ENCODE measurements at places on chromosomes 4 and X.

DNA sequence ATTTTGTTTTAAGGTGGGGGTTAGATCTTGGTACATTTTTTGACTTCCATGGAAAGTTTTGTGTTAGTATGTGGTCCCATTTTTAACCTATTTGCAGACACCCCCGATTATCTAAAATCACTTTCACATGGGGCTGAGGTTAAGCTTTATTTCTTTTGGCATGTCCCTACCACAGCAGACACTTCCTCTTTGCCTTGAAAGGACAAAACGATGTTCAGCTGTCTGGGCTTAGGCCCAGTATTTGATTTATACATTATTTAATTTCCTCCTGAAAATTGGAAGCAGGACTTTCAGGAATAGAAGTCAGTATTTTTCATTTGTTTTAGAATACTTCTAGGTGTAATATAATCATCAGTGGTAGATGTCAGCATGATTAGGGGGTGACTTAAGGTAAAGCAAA lies 112.4 kb upstream of the SPRY1 start:
- DNase-seq = no peak

DNA sequence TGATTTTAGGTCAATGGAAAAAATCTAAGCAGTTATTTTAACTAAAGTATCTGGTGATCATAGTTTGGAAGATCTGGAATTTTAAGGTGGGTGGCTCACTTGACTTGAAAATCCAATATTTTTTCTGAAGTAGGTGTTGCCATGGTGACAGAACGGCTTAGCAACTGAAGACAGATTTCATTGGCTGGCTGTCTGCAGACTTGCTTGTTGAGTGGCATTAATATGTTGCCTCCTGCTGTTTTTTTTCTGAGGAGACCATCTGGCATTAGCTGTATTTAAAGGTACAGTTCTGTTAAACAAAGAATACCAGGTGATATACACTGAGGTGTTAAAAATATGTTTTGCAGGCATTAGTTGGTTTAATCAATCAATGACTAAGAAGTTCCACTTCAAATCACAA lies 19.8 kb downstream of the CPE start:
- DNase-seq = no peak

- DNase-seq = no peak
Observed at GRCh38 chrX:131565909-131566308, 22.0 kb downstream of the OR13H1 start.

GRCh38 chrX:86349115-86349514 lies 200.9 kb downstream of the DACH2 start:
- no peak for DNase-seq

DNA sequence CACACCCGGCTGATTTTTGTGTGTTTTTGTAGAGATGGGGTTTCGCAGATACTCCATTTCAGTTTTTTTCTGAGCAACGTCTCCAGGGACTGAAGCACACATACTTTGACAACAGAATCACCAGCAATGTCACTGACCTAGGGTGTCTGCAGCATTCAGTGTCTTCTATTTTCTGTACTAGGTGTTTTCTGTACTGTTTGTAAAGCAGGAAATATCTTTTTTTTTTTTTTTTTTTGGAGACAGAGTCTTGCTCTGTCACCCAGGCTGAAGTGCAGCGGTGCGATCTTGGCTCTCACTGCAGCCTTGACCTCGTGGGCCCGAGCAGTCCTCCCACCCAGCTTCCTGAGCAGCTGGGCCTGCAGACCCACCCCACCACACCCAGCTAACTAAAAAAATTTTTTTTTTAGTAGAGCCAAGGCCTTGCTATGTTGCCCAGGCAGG lies 8.9 kb downstream of the ADD1 start:
- no peak for DNase-seq

DNA sequence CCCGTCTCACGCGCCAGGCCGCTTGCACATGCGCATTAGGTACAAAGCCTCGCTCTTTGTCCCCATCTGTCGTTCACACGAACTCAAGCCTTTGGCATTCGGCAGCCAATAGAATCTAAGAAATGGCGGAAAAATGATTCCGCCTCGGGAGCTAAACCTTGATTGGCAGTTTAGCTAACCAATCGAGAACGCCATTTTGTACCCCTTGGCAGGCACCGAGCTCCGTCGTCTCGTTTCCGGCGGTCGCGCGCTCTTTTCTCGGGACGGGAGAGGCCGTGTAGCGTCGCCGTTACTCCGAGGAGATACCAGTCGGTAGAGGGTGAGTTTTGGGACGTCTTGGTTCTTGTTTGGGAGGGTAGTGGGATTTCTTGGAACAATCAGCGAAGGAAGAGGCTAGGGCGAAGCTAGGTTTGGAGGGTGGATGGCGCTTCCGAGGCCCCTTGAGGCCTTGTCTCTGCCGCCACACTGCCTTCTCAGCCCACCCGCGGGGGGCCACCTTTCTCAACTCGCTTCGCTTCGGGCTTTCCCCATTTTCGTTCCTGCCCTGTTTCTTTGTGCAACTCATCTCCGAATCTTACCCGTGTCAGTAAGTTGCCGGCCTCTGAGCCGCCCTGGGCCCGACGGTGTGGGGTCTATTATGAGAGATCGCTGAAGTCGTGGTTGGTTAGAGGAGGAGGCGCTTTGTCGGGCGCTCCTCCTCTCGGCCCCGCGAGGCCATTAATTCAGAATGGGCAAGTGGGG lies at the start of gene NONO:
Gene NONO (plus strand): TSS at position 233 of the 741 bp plus-strand sequence. CDS start 7,003 bp downstream, outside the sequence.
- DNase-seq = peak; percentile 88

DNA sequence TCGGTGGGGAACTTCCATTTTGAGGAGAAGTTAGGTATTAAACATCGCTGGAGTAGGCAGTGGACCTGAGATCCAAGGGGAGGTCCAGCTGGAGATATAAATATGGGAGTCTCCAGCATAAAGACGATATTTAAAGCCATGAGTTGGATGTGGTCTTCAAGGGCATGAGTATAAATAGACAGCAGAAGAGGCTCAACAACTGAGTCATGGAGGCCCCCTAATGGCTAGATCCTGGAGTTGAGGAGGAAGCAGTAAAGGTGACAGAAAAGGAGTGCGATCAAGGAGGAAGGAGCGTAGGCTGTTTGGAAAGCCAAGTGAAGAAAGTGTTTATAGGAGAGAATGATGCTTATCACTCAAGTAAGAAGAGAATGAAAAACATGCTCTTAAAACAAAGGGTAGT lies 18.1 kb upstream of the APBB2 start:
- no peak for DNase-seq

DNA sequence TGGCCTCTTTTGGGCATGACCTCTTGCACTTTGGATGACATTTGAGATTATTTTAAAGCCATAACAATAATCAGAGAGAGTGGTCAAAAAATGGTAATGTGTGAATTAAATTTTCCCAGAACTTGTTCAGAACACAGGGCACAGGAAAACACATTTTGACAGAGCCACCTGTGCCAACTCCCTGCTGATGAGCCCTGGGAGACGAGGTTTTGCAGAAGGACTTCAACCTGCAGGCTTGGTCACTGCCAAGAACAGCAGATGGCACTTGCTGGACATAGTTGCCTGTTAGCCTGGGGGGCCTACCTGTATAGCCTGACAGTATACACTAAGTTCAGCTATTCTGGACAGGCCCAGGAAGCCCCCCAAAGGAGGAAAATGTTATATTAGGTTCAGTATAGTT lies 277.8 kb upstream of the EMCN start:
- no peak for DNase-seq

DNA sequence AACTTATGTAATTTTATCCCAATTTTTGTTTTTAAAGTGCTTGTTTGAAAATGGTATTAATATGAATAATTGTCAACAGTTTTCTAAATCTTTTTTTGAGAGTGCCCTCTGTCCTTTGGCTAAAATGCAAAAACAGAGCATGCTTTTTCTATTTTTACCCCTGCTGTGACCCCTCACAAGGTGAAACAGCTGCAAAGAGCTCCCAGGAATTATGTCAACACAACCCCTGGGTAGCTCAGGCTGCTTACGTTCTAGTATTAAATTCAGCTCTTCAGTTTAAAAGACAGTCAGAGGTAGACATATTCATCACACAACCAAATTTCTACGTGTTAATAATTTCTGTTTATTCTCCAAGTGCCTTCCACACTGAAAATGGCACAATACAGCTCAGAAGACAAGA lies 367.5 kb downstream of the PRDM5 start:
- DNase-seq = no peak

- no peak for DNase-seq
Observed at GRCh38 chr4:71497078-71497477, 158.3 kb downstream of the SLC4A4 start.

DNA sequence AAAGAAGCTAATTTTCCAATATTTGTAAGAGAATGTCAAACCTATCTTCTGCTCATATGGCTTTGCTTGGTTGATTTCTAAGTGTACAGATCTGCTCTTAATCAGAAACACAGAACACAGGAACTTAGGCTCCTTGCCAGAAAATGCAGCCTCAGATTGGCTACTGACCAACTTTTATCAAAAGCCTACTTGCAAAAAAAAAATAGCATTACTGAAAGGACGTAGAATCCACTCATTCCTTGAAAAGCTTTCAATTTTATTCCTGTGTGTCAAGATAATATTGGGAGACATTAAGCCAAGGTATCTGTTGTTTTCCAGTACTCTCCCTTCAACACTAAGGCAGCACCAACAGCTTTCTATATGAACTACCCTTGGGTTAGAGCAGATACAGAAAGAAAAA lies 127.6 kb upstream of the INTU start:
- no peak for DNase-seq

- DNase-seq = no peak
Observed at GRCh38 chrX:19514791-19515614, at the start of gene MAP3K15. Gene MAP3K15, minus strand, starts transcription at chrX:19515508. Its CDS starts 247 bp downstream, at chrX:19515261.

- no peak for DNase-seq
Observed at GRCh38 chr4:26029568-26030131, 115.6 kb downstream of the SMIM20 start.

- DNase-seq = no peak
Observed at GRCh38 chrX:83504721-83505479, 3.2 kb upstream of the POU3F4 start.

GRCh38 chr4:80913381-80913780 lies 117.1 kb upstream of the BMP3 start:
- DNase-seq = no peak

DNA sequence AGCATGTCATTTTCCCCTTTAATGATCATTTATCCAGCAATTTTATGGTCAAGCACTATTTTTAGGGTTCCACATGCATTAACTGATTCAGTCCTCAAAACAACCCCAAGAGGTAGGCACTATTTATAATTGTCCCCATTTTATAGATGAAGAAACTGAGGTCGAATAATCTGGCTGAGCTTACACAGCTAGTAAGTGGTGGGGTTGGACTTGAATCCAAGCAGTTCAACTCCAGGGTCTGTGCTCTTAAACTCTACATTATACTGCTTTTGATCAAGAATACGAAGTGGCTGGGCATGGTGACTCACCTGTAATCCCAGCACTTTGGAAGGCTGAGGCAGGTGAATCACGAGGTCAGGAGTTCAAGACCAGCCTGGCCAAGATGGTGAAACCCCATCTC lies 3.2 kb upstream of the CHRNA9 start:
- no peak for DNase-seq

- no peak for DNase-seq
Observed at GRCh38 chr4:112532267-112532666, 16.3 kb upstream of the NEUROG2 start.

GRCh38 chr4:156029691-156030090 lies 76.0 kb upstream of the CTSO start:
- no peak for DNase-seq

- DNase-seq = no peak
Observed at GRCh38 chr4:15963576-15963975, 601 bp upstream of the FGFBP2 start.

DNA sequence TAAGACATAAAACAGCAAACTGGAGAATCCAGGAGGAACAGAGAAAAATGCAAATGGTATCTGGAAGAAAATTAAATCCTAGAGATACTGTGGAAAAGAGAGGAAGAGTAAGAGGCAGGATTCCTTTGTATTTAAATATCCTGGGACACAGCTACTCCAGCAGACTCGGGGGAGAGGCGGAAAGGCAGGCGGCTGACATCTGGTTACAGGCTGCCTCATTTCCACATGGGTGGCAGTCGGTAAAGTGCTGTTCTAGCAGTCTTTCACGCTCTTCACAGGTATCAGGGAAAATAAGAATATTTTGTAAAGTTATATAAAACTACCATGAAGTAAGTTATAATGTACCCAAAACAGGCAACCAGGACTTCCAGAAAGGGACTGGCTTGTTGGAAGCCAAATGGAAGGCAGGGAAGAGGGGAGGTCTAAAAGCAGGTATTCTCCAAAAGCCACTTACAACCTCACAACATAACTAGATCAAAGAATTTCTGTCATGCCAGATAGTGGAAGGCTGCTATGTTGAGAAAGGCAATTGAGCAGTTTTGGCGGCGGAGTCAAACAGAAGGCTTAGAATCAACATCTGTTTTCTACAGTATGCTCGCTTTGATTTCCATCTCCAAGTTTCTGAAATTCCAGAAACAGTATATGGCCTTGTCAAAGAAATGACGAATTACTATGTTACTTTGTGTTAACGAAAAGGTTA lies 1.3 kb upstream of the TIGD2 start:
- DNase-seq = no peak

DNA sequence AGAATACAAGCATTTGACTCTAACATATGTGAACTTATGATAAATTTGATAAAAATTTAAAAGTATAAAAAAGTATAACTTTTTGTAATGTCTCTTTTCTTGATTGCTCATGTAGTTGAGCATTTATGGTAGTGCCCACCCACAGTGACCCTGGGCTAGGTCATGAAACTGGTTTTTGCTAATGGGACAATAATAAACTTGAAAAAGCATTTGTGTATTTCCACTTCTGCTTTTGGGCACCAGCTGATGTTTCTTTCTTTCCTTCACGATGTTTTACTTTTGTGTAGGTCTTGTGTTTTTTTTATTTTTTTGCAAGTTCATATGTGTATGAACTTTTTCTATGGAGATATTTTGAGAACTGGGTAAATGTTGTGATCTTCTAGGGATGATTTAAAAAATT lies 313.1 kb downstream of the CBLL2 start:
- no peak for DNase-seq

- no peak for DNase-seq
Observed at GRCh38 chrX:5142644-5143043, 1086.0 kb downstream of the NLGN4X start.

DNA sequence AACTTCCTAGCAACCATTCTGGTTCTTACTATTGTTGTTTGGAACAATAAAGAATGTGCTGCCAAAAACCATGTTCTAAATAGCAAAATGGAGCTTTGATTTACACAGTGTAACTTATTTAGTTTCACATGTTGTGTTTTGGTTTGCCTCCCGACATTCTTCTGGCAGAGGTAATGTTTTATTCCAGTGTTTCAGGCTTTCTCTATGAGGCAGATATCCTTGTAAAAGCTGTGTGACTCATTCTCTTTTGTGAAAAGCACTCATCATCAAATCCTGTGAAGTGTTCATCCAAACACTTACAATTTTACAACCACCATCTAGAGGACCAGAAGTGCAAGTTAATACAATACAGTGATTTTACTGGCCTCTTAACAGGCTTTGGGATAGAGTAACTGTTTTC lies 219.0 kb upstream of the GIMD1 start:
- DNase-seq = no peak

DNA sequence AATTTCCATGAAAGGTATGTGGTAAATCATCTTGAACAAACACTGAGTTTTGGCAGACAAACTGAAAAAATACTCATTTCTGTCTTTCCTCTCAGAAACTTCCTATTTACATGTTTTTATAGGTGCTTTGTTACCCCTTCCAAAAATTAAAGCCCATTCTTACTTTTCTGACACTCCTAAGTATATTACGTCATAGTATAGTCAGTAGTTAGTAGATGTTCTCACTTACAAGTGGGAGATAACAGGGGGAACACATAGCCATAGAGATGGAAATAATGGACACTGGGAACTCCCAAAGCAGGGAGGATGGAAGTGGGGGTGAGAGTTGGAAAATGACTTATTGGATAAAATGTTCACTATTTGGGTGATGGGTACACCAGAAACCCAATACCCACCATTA lies 28.8 kb downstream of the TXK start:
- no peak for DNase-seq
